ENCODE measurements at places on chromosomes 1 and 21.

GRCh38 chr21:33878824-33879223 lies 36.8 kb downstream of the ATP5PO start:
- DNase-seq: no peak

- peak; percentile 60 for DNase-seq
Measured at GRCh38 chr1:169460191-169460833, 25.4 kb downstream of the SLC19A2 start.

- no peak for DNase-seq
Measured at GRCh38 chr1:177273141-177273540, 102.4 kb downstream of the BRINP2 start.

DNA sequence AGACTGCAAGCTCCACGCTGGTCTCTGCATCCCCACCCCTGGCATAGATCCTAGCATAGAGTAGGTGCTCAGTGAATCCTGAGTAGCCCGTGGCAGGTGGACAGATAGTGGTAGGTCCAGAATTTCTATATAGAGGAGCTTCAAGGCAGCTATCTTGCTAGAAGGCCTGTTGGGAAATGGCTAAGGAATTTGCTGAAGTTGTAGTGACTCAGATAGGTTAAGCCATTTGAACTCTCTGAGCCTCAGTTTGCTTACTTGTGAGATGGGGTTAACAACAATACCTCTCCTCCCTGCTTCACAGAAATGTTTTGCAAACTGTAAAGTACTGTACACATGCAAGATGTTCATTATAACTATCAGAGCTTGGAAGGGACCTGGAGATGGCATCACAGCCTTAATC lies 23.4 kb upstream of the EPHB2 start:
- DNase-seq: no peak

DNA sequence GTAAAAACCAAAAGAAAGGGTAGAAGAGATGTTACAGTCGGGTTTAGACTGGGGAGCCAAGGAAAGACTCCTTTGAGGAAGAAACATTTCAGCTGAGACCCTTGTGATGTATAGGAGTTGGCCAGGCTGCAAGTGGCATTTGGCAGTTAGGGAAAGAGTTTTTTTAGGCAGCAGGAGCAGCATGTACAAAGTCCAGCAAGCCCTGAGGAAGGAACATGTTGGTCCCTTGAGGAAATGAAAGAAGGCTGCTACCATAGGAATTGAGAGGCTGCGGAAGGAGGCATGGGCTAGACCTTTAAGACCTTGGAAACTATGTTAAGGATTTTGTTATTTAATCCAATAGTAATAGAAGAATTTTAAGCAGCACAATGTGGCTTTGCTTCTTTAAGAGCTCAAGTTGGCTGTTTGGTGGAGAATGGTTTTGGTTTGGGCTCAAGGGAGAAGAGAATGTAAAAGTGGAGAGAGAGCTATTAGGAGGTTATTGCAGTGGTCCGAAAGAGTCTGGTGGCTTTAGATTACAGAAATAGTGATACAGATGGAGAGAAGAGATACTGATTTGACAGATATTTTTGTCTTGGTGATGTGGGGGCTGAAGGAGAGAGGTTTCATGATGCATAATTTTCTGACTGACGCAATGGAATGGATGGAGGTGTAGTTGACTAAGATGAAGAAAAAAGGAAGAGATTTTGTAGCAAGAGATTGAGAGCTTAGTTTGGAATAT lies 26.6 kb downstream of the SMAP2 start:
- DNase-seq: no peak

DNA sequence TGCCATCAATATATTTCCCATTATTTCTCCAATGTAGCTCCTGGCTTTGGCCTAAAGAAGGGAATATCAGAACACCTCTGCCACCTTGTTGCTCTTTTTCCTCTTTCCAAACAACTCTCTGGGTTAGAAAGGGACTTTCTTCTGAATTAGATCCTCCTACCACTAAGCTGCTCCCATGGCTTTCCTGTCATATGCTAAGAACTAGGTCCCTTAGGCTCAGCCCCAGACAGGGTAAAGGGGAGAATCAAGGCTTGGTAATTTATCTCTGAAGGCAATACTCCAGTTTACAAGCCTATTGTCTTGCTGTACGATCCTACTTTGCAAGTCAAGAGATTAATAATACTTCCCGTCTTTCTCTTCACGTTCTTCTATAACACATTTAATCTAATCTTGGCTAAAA lies 373.2 kb upstream of the DAB1 start:
- no peak for DNase-seq

GRCh38 chr21:24781146-24781545 lies 826.1 kb downstream of the MRPL39 start:
- DNase-seq: no peak

- peak; percentile 78 for DNase-seq
Measured at GRCh38 chr1:32249831-32250525, 1.1 kb upstream of the LCK start.

- DNase-seq: no peak
Measured at GRCh38 chr1:75908717-75909152, 23.5 kb downstream of the ASB17 start.

- no peak for DNase-seq
Measured at GRCh38 chr1:241870336-241870735, 22.3 kb downstream of the EXO1 start.
